LNCaP clone FGC (cell line): ENCODE measurements at places on chromosomes 12 and 14.
A peak's percentile ranks its signal among the peaks of the same experiment; 100 is the strongest.

DNA sequence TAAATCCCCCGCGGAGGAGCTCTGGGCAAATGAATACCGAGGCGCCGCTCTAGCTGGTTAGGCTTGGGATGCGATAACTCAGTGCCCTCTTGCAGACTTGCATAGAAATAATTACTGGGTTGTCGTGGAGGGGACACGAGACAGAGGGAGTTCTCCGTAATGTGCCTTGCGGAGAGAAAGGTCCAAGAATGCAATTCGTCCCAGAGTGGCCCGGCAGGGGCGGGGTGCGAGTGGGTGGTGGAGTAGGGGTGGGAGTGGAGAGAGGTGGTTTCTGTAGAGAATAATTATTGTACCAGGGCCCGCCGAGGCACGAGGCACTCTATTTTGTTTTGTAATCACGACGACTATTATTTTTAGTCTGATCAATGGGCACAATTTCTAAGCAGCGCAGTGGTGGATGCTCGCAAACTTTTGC is 2.5 kb upstream of the TBX5 start:
- DNase-seq, result no peak

DNA sequence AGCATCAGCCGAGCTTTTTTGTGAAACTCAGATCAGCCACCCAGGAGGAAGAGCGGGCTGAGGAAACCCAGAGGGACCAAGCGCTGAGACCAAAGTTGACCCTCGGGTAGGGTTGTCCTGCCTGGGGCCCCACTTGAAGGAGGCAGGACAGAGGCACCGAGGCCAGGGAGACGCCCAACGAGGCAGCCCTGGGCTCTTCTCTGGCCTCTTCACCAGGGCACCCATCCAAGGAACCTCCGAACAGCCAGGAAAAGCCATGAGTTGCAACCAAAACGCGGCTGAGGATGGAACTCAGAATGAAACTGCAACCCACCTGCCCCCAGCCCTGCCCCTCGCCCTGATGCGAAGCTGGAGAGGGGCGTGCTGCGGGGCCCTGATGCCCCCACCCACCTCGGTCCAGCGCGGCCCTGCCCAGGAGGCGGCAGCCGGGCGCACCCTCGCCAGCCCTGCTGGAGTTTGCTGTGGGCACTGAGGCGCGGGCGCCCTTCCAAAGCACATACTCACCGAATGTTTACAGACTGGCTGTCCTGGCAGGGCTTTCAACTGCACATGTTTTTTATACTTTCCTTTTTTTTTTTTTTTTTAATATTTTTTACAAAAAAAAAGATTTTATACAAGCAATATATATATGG is 41.9 kb downstream of the JDP2 start:
- peak; percentile 71 for DNase-seq

- no peak for DNase-seq
Observed at GRCh38 chr14:68786491-68787091, 6.3 kb downstream of the ZFP36L1 start.

- DNase-seq, result no peak
Observed at GRCh38 chr14:34867199-34867598, 8.0 kb downstream of the BAZ1A start.

- DNase-seq, result no peak
Observed at GRCh38 chr12:62129291-62129690, 130.9 kb upstream of the USP15 start.

- DNase-seq, result peak; percentile 50
Observed at GRCh38 chr14:76919431-76920330, 93.5 kb downstream of the LRRC74A start.

- peak; percentile 40 for DNase-seq
Observed at GRCh38 chr12:102691773-102692555, 211.6 kb upstream of the IGF1 start.

DNA sequence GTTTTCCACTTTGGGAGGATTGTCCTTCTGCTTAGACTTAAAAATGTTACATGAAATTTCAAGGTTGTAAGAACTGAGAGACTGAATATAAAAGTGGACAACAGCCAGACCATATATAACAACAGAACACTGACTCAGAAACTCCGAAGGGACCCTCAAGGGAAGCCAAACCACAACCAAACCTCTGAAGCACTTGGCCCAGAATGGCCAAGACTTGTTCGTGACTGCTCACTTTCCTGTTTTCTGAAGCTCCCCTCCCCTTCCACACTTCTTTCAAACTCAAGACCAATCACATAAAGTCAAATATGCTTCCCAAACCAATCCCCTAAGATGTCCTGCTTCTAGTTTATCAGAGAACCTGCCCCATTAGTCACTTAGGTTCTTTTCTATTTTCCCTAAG is 13.7 kb downstream of the OR6J1 start:
- DNase-seq, result no peak

- DNase-seq, result no peak
Observed at GRCh38 chr14:100297320-100298300, 8.6 kb downstream of the SLC25A29 start.

DNA sequence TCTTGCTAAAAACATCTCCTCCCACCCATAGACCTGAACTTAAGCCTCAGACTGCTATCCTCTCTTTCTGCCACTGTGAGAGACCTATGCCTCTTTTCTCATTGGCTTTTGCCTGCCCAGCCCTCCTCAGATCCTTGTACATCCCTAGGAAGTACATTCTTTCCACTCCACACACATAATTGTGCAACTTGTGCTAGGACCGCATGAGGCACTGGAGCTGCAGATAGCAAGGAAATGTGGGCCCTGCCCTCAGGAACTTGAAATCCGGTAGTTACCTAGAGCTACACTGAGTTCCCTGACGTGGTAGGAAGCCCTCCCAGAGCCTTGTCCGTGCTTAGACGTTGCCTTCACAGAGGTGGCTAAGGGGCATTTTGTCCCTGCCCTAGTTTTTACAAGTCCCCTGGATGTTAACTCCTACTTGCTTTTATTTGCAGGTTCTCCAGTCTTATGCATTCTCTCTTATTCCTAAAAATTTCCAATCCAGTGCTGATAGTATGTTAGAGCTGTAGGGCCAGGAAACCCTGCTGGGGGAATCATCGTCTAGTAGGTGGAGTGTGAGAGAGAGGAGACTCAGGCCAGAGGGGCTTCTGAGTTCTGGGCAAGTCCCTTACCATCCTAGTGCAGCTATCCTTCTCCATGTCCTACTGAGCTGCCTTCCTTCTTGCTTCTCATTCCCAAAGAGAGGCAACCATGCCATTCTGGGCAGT is 41.3 kb downstream of the NTF3 start:
- no peak for DNase-seq

- no peak for DNase-seq
Observed at GRCh38 chr14:93309427-93309966, 23.3 kb downstream of the BTBD7 start.

- DNase-seq, result no peak
Observed at GRCh38 chr14:48735607-48736006, 850.6 kb downstream of the RPS29 start.

DNA sequence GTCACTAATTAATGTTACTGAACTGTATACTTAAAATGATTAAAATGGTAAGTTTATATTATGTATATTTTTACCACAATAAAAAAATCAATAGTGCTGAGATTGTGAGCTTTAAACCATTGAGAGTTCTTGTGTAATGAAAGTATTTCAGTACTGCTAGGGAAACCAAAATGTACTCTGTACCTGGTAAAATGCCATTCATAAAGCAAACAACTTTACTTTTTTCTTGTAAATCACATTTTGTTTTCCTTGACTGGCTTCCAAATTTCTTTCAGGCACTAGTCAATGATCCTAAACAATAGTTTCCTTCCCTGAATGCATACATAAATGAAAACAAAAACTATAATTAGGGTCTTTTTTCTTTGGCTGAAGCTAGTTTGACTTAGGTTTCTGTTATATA is 29.4 kb upstream of the SNRPF start:
- DNase-seq, result peak; percentile 77

DNA sequence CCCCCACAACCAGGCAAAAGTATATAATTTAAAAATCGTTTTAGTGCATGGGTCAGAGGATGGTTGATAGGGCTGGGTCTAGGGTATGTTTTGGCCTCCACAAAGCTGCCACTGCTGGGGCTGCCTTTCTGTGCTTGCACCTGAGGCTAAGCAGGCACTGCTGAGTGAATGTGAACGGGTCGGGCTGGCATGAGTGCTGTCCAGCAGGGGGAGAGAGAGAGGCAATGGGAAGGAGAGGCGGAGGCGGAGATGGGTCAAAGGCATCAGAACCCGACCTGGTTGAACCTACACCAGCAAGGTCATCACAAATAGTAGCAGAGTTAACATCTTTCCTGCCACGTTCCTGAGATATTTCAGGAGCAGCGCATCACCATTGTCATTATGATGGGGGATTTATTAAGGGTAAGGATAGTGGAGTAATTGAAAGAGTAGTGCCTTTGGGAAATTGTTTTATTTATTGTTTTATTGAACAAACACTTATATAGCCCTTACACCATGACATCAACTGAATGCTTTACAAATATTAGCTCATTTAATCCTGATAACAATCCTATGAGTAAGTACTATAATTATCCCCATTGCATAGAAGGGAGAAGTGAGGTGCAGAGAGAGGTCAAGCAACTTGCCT is 5.8 kb upstream of the NRXN3 start:
- DNase-seq, result peak; percentile 13

DNA sequence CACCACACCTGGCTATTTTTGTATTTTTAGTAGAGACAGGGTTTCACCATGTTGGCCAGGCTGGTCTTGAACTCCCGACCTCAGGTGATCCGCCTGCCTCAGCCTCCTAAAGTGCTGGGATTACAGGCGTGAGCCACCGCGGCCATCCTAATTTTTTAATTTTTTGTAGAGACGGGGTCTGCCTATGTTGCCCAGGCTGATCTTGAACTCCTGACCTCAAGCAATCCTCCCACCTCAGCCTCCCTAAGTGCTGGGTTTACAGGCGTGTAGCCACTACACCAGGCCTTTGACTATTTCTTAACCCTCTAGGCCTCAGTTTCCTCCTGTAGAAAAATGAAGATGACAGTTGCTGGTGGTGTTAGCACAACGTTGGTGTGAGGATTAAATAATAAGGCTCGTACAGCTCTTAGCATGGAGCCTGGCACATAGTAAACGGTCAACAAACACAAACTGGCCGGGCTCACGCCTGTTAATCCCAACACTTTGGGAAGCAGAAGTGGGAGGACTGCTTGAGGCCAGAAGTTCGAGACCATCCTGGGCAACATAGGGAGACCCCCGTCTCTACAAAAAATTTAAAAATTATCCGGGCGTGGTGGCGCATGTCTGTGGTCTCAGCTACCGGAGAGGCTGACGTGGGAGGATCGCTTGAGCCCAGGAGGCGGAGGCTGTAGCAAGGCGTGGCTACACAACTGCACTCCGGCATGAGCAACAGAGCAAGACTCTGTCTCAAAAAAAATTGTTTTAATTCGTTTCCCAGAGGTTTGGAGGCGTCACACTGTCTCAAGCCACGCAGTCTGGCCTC is 979 bp downstream of the DDX54 start:
- DNase-seq, result no peak

DNA sequence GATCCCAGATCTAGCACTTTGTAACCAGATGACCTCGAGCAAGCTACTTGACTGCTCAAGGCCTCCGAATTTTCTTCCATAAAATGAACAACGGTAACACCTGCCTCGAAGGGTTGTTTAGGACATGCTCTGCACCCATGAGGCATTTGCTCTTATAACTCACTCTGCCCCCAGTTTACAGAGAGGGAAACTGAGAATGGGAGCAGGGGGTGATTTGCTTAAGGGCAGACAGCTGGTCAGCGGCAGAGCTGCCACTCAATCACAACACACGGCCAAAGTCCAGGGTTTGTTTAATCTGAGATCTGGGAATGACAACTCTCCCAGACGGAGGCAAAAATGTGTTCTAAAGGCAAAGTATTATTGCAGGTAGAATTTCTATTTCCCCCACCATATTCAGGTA is 156.3 kb downstream of the RIMBP2 start:
- no peak for DNase-seq
